ENCODE measurements at places on chromosomes 5 and 9. TPM values are rescaled to one million over a fixed set of nuclear protein-coding genes. Genes with fewer than 3 reads are reported as not detected.

CCNO gene
- total RNA-seq, result 1.8 TPM

RLN2 gene
- 1.3 TPM for total RNA-seq

PCDHB12 gene
- total RNA-seq, result 0.05 TPM

OLFM1 gene
- total RNA-seq, result not detected

SCGB3A2 gene
- not detected for total RNA-seq

SLC25A2 gene
- not detected for total RNA-seq

TAF1L gene
- total RNA-seq, result not detected

FAM81B gene
- not detected for total RNA-seq

WNK2 gene
- total RNA-seq, result 0.23 TPM

RANBP17 gene
- total RNA-seq, result 3.5 TPM

C9orf85 gene
- total RNA-seq, result 12.9 TPM

FAF2 gene
- 35.5 TPM for total RNA-seq

SNCAIP gene
- total RNA-seq, result 0.09 TPM

GDA gene
- total RNA-seq, result 0.33 TPM

PPIC gene
- total RNA-seq, result 27.9 TPM

CORO2A gene
- total RNA-seq, result 19.0 TPM

RAD50 gene
- total RNA-seq, result 18.5 TPM

PRR16 gene
- total RNA-seq, result 0.74 TPM

PDLIM4 gene
- 61.7 TPM for total RNA-seq

RELL2 gene
- total RNA-seq, result 12.3 TPM

PRR7 gene
- total RNA-seq, result 29.7 TPM

PLK2 gene
- total RNA-seq, result 226 TPM

NRARP gene
- 14.6 TPM for total RNA-seq

ABO gene
- 0.42 TPM for total RNA-seq

MTX3 gene
- 12.0 TPM for total RNA-seq

SPATA24 gene
- 5.3 TPM for total RNA-seq

FGF1 gene
- 2.0 TPM for total RNA-seq

TAF11L13 gene
- total RNA-seq, result not detected

UBE2QL1 gene
- not detected for total RNA-seq

PCAT7 gene
- not detected for total RNA-seq

BASP1 gene
- total RNA-seq, result 96.9 TPM

NR5A1 gene
- total RNA-seq, result not detected

HSPB3 gene
- total RNA-seq, result not detected

BAAT gene
- 0.05 TPM for total RNA-seq

ASS1 gene
- 16.6 TPM for total RNA-seq

PCSK5 gene
- total RNA-seq, result 2.8 TPM

QRFP gene
- total RNA-seq, result not detected

HMMR gene
- total RNA-seq, result 26.5 TPM

NFIB gene
- 16.4 TPM for total RNA-seq

Data from airway epithelial cell (primary cell).